Effector memory CD8-positive, alpha-beta T cell (primary cell): ENCODE measurements at places on chromosomes 3 and 15.

- H3K36me3 ChIP-seq = peaks cover 19% of the 10 kb centered on the region
- H3K4me1 ChIP-seq = peaks cover 19% of the 10 kb centered on the region
- H3K4me3 ChIP-seq = no peak overlapping the region
- peak; percentile 44 for DNase-seq
Observed at GRCh38 chr15:90219421-90220141, 14.2 kb downstream of the CIB1 start.

- H3K4me1 ChIP-seq = peaks cover 52% of the 10 kb centered on the region
- no peaks in the 10 kb centered on the region for H3K27me3 ChIP-seq
- no peak overlapping the region for H3K27ac ChIP-seq
- H3K36me3 ChIP-seq = peaks cover 79% of the 10 kb centered on the region
- H3K4me3 ChIP-seq = peak overlapping the region; percentile 99
Observed at GRCh38 chr15:78878356-78878755, 5.7 kb downstream of the MORF4L1 start.

GRCh38 chr3:116155841-116156240 is 289.4 kb downstream of the LSAMP start:
- no peak overlapping the region for H3K27ac ChIP-seq
- no peaks in the 10 kb centered on the region for H3K36me3 ChIP-seq
- no peaks in the 10 kb centered on the region for H3K4me1 ChIP-seq

DNA sequence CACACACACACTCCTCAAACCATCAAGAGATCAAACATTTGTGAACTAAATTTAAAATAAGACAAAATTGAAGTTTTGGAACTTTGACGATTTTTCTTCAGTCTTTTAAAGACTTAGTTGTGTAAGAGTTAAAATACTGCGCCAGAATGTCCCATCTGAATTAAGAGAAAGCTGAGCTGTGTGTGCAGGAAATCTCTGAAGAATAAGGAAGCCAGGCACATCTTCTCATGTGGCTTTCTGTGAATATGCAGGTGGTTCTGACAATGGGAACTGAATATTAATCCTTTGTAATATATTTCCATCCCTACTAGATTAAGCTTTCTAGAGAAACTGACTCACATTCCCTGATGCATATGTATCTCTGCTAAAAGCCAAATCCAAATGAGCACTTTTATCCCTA is 60.1 kb upstream of the ICE2 start:
- no peak for DNase-seq
- peaks cover 91% of the 10 kb centered on the region for H3K4me1 ChIP-seq
- H3K4me3 ChIP-seq = peak overlapping the region; percentile 77
- H3K27me3 ChIP-seq = no peaks in the 10 kb centered on the region
- H3K36me3 ChIP-seq = peaks cover 57% of the 10 kb centered on the region

GRCh38 chr3:125054449-125055329 is 1.1 kb downstream of the HEG1 start:
- peak overlapping the region; percentile 97 for H3K27ac ChIP-seq
- H3K27me3 ChIP-seq = no peaks in the 10 kb centered on the region
- peaks cover 17% of the 10 kb centered on the region for H3K36me3 ChIP-seq
- DNase-seq = no peak

DNA sequence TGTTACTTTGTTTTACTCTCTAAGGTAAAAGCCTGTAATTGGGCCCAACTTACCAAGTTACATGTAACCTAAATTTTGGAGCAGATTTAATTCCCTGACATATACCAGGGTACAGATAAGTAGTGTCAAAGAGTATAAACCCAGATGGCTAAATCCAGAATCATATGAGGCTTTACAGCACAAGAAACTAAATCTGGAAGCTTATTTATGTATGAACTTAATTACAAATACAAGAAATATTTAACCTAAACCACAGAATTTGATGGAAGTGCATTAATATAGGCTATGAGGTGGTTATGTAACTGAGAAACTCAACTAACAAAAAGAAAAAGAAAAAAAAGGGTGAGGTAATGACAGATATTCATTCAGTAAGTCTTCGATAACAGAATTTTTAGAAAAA is 930.2 kb upstream of the ALCAM start:
- no peak for DNase-seq
- no peak overlapping the region for H3K4me3 ChIP-seq
- H3K4me1 ChIP-seq = no peaks in the 10 kb centered on the region
- no peaks in the 10 kb centered on the region for H3K27me3 ChIP-seq
- H3K27ac ChIP-seq = no peak overlapping the region

DNA sequence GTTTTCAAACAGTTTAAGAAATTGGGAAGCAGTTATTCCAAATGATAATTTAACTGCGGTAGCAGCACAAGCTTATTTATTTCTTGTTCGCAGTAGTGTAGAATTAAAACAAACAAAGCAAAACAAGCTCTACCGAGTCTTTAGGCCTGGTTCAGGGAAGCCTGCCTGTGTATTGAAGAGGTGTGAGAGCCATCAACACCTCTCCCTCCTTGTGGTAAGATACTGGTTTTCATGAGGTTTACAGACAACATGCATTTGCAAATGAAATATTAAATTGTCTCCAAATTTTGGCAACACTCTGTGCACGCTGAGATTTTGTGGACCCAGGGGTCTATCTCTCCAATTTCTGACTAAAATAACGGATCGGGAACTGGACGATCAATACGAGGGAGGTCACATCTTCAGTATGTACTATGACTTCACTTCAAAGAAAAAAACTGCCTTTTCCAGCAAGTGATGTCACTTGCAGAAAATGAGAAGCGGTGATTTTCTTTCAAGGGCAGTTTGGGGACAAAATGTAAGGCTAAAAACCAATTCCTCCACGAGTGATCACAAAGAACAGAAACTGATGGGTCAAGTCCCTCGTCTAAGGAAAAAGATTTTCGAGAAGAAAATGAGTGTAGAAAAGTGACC is 721 bp downstream of the ATR start:
- H3K27ac ChIP-seq = peak overlapping the region; percentile 99
- DNase-seq = peak; percentile 15
- H3K4me1 ChIP-seq = peaks cover 38% of the 10 kb centered on the region
- H3K27me3 ChIP-seq = no peaks in the 10 kb centered on the region
- H3K4me3 ChIP-seq = peak overlapping the region; percentile 96

DNA sequence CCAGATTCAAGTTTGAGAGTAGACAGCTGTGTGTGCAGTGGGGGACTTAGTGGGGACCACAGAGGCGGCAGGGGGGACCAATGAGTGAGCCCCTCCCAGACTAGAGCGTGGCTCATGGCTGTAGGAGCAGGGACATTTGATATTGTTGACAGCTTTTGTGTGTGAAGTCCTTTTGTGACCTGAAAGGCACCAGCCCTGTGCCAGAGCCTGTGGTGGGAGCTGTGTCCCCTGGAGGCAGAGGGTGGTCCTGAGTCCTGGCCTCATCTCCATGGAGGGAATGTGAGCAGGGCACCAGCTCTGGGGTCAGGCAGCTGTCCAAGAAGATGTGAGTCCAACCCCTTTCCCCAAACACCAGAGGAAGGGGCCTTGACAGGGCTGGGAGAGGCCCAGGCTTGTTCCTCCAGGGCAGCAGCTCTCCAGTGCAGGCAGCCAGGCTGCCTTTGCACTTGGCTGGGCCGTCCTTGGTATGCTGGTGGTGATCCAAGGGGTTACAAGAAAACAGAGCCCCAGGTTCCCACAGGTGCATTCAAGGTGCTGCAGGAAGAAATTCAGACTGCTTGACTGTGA is 10.1 kb upstream of the C3orf22 start:
- peaks cover 36% of the 10 kb centered on the region for H3K27me3 ChIP-seq
- no peaks in the 10 kb centered on the region for H3K36me3 ChIP-seq
- H3K27ac ChIP-seq = no peak overlapping the region
- H3K4me3 ChIP-seq = no peak overlapping the region
- no peaks in the 10 kb centered on the region for H3K4me1 ChIP-seq
- DNase-seq = no peak

DNA sequence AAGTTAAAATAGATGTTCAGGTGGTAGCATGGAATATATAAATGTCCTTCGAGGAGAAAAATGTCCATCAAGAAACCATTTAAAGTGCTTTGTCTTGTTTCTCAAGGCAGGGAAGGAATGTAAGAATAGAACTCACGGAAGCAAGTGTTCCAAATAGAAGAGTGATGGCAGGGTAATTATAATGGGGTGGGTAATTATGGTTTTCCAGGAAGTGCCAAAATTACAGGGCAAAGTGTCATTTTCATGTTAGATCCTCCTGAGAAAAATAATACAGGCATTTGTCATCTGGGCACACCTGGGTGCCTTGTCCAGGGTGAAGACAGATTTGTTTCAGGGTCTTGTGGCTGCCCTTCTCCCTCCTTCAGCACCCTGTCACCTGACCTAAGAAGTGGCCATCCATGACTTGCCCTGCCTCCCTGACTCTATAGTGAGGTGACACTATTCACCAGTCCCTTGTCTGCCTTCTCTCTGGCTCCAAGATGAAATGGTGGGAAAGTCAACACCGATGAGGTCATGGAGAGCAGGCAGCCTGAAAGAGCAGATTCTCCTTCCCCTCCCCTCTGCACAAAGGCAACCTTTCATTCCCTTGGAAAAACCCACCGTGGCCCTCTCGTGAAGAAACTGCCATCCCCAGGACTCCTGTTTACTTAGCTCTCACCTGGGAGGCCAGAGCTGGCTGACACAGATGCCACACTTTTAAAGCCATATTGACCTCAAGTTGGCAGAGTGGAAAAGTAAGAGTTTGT is 45.1 kb upstream of the AMOTL2 start:
- H3K4me1 ChIP-seq = peaks cover 4% of the 10 kb centered on the region
- H3K4me3 ChIP-seq = no peak overlapping the region
- DNase-seq = no peak
- no peaks in the 10 kb centered on the region for H3K27me3 ChIP-seq
- H3K27ac ChIP-seq = no peak overlapping the region

DNA sequence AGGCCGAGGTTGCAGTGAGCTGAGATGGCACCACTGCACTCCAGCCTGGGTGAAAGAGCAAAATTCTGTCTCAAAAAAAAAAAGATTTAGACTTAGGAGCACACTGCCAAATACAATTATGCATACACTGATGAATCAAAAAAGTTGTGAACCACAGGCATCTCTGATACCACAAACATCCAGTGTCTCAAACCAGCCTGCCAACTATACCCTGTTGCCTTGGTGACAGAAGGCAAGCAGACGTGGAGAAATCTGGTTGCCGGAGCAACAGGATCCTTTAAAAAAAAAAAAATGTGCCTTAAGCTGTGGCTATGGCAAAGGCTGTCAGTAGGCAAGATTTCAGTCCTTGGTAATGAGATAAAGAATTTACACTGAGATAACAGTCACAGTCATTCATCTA is 202.3 kb downstream of the NEK10 start:
- peaks cover 7% of the 10 kb centered on the region for H3K27me3 ChIP-seq
- H3K4me3 ChIP-seq = no peak overlapping the region
- no peaks in the 10 kb centered on the region for H3K4me1 ChIP-seq
- DNase-seq = no peak
- no peak overlapping the region for H3K27ac ChIP-seq
